T-helper 9 cell (primary cell): ENCODE measurements at places on chromosomes 1 and 21.

GRCh38 chr1:190475421-190476141, 2.1 kb downstream of the BRINP3 start:
- DNase-seq, result no peak

DNA sequence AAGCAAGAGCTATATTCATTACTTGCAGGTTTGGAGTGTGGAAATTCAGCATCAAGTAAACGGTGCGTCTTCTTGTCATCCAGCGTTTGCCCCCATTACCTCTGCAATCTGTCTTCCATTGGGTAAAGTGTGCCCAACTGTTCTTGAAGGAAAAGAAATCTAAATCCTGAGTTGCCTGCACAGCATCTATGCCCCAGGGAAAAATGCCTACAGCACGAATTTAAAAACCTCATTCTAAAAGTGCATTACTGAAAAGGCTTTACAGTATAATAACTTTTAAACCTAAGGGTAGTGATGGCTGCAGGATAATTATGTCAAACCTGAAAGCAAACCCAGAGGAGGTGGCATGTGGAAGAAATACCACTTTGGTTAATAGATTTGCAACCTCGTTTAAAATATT, 37.2 kb downstream of the KCNK1 start:
- DNase-seq, result no peak

GRCh38 chr1:55848906-55849305, 633.7 kb upstream of the USP24 start:
- no peak for DNase-seq

GRCh38 chr1:19534281-19534680, 48.9 kb upstream of the CAPZB start:
- DNase-seq, result no peak

DNA sequence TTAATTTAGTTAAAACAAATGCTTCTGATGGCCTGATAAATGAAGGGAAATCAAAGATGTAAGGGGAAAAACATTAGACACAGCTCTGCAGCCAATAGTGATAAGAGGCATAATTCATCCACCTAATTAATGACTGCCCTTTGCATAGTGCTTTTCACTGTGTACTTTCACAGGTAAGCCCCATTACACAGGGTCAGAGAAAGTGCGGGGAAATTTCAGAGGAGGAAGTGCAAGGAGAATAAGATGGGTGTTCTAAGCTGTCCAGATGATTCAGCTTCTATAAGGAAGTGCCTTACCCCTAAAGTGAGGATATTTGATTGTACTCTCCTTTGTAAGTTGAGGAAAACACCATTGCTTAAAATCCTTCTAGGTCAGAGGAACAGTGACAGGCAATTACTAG, 88.0 kb downstream of the NR5A2 start:
- DNase-seq, result no peak

DNA sequence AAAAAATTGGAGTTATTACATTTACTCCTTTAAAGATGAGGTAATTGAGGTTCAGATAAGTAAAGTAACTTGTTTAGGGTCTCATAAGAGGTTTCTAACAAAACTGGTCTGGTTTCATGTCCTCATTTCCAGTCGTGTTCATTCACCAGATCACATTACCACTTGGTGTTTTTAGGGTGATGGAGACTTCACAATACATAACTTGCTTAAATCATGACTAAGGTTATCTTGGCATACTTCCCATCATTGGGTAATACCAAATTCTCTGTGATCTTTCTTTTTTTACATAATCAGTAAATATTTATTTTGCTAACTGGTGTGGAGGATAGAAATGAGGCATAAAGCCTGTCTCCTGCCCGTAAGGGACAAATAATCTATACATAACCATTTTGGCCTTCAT, 31.6 kb upstream of the RPTN start:
- no peak for DNase-seq

- DNase-seq, result no peak
Measured at GRCh38 chr1:200535605-200536004, 84.9 kb downstream of the KIF14 start.

DNA sequence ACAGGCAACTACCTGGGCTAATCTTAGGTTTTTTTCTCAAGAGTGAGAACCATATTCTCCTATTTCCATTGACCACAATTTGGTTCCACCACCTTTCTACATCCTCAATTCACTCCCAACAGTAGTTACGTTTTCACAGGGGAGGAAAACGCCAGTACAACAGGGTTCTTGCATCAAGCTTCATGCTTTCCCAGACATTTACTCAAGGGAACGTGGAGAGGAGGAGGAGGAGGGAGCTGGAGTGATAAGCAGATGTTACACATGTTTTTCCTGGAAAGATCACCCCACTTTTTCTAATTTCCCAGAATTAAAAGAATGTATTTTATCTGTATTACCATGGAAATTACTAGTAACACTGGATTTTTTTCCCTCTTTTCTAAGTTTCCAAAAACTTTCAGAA, 58.3 kb downstream of the RGS5 start:
- DNase-seq, result no peak

GRCh38 chr1:200771625-200772555, 33.2 kb downstream of the CAMSAP2 start:
- DNase-seq, result no peak

- DNase-seq, result no peak
Measured at GRCh38 chr1:180456191-180456590, 46.2 kb downstream of the ACBD6 start.

GRCh38 chr1:218592688-218593087, 247.6 kb downstream of the TGFB2 start:
- no peak for DNase-seq

DNA sequence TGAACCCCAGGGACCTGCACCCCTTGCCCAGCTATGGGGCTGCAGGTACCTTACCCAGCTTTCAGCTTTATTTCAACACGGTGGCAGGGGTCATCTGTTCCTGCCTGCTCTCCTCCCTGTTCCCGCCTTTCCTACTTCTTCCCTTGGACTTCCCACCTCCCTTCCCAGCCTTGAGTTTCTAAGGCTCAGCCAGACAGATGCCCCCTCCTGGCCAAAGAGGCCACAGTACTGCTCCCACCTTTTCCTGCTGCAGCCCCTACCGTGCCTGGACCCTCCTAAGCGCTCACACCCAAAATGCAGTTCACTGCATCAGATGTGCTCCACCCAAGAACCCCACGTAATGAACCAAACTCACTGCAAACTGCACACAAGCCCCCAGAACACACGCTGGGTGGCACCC, 7.7 kb downstream of the NOC2L start:
- DNase-seq, result no peak

DNA sequence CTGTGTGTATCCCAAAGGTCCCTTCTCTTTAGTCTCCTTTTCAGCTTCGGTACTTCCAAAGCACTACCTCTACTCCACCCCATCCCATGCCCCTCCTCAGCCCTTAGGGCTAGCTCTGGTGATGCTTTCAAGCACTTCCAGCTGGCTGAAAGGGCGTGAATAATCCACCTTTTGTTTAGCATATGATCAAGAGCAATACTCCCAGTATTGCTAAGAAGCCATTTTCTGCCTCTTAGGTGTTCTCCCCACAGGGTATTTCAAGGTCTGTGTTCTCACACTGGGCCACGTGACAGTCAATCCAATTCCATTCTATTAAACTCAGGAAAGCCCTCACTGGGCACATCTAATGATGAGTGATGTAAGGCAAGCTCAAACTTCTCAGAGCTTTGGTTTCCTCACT, 298.5 kb upstream of the PROX1 start:
- DNase-seq, result no peak

- no peak for DNase-seq
Measured at GRCh38 chr1:214290424-214291037, 9.6 kb downstream of the SMYD2 start.

DNA sequence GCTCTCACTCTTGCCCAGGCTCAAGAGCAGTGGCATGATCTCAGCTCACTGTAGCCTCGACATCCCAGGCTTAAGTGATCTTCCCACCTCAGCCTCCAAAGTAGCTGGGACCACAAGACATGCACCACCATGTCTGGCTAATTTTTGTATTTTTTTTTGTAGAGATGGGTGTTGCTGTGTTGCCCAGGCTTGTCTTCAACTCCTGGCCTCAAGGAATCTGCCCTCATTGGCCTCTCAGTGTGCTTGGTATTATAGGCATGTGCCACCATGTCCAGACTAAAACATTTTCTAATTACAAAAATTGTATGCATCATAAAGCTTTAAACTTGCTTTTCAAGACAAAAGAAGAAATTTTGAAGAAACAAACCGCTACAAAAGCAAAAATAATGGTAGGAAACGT, 20.1 kb downstream of the CBR1 start:
- no peak for DNase-seq
